ENCODE measurements at places on chromosomes 6 and 20.
A peak's percentile ranks its signal among the peaks of the same experiment; 100 is the strongest.

DNA sequence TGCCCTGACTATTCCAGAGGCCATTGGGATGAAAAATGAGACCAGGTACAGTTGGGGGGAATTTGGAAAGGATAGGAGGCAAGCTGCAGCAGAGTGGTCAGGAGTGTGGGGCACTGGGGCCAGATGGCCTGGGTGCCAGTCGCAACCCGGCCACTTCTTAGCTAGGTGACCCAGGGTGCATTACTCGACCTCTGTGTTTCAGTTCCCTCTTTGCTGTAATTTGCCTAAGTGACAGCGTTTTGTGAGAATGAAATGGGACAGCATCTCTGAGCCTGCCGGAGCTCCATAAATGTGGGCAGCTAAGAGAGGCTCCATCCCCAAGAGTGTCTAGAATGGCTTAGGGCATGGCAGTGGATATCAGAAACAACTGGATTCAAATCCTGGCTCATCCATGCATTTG is 13.9 kb downstream of the LRFN2 start:
- no peak for DNase-seq

GRCh38 chr6:133705731-133706130 is 183.2 kb upstream of the TCF21 start:
- DNase-seq = no peak

DNA sequence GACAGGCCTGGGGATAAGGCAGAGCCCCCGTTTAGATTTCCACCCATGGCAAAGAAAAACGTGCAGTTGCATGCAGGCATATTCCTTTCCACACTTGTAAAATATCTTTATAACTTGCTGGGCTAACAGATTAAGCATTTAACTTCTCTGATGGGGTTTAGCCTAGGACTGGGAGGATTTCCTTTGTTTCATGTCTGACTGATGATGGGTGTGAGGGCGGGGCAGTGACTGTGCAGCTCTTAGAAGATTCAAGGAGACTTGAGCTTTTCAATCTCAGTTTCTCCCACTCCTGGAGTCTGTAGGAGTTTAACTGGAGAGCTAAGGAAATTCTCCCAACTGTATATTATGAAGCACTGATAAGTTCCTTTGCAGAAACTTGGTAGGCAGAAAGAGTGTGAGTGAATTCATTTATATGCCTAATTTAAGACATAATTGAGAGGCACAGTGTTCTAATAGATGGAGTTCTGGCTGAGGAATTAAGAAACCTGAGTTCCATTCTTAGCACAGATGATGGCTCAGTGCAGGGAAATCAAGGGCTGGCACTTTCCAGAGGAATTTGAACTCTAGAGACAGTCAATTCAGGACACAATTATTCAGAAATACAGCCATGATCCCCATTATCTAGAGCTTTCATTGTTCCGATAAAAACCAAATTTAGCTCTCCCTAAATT is 214.6 kb upstream of the CNR1 start:
- DNase-seq = no peak

DNA sequence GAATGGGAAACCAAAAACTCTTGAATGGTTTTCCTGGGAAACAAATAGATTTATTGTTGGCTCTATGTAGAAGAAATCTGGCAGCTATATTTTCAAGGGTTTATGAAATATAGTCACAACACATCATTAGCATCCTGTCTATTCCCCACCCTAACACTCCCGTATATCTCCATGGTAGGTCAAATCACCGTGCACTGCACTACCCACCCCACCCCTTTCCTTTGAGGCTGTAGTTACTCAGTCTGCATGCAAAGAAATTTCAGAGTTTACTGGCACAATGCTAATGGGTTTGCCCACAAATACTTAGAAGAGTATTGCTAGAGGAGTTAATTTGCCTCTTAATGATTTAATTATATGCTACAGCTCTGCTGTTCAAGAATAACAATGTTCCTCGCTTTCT is 329.1 kb upstream of the TSHZ2 start:
- DNase-seq = no peak

DNA sequence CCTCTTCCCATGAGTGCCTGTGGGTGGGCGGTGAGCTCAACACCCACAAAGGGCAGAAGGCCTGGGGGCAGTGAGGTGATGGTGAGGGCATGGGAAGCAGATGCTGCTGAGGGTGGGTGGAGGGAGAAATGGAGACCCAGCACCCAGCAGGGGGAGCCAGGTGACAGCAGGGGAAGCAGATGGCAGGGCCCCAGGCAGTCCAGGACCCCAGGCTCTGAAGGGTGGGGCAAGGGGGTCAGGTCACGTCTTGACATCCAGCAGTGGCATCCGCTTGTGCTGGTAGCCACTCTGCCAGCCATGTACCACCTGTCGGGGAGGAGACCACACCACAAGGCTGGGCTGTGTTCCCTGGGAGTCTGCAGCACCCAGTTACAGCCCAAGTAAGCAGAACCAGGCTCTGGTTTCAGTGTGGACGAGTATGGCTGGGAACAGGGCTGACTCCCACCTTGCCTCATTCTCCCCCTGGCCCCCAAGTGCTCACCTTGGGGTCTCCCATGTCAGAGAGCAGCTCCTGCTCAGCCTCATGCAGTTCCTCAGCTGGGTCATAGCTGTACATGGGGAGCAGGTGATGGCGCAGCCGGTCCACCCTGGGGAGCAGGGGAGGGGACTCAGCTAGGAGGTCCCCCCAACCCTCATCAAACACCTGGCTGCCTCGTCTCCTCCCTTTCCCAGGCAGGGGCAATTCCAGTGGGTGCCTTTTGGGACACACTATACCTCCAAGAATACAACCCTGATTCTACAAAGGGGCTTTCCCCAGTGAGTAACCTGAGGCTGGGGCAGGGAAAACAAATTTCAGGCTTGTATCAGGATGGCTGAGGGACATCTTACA is 2.0 kb downstream of the SMIM29 start:
- DNase-seq = peak; percentile 31

DNA sequence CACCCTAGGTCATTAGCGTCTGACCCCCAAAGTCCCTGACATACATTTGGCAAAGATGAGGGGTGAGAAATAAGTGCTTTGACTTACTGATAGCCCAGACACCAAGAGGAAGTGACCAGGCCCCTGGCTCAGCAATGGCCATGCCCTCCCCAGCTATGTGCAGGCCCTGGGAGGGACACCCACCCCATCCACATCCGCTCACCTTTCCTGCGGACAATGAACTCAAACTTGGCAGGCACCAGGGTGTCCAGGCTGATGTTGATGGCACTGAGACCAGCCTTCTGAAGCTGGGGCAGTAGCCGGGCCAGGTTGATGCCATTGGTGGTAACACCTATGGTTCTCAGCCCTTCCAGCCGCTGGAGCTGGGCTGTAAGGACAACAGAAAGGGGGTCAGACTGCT is 18.4 kb downstream of the MOCS1 start:
- DNase-seq = no peak

- no peak for DNase-seq
Observed at GRCh38 chr6:62740596-62740995, 454.6 kb upstream of the KHDRBS2 start.

DNA sequence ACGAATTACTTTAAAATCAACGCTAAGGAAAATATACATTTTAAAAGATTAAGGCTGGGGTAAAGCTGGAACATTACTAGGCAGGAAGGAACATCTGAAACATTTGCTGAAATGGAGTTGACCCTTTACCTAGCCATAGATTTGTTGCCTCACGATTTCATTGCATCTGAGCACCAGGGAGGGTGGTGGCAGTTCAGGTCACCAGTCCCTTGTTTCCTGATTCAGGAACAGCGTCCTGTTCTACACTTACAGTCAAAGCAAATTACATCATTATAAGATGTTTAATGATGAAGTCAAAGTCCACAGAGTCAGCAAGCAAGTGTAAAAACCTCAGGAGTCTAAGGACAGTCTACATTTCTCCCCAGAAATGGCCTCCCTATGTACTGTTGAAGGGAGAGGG is 9.0 kb upstream of the MICA start:
- no peak for DNase-seq

- no peak for DNase-seq
Observed at GRCh38 chr6:108031968-108032367, 42.6 kb downstream of the OSTM1 start.

DNA sequence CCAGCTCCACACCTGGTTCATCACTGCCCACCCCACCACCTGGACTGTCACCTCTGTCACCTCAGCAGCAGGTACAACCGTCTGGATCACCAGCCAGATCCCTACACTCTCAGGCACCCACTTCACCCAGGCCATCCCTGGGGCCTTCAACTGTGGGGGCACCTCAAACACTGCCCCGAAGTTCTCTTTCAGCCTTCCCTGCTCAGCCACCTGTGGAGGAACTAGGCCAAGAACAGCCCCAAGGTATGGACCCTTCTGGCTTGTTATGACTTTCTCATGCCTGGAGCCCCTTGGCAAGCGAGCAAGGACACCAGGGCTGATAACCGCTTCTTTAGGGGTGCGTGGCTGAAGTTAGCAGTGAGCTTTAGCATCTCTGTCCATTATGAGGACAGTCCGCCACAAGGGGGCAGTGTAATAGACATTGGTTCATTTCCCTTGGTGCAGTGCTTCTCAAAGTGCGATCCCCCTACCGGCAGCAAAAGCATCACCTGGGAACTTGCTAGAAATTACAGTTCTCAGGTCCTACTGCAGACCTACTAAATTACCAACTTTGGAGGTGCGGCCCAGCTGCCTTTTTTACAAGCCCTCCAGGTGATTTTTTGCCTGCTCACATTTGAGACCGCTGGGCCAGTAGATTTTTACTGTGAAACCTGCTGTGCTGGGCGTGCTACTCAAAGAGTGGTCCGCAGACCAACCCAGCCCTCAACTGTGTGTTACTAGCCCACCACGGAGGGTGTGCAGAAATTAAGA is 32.5 kb downstream of the PNPLA1 start:
- peak; percentile 89 for DNase-seq

DNA sequence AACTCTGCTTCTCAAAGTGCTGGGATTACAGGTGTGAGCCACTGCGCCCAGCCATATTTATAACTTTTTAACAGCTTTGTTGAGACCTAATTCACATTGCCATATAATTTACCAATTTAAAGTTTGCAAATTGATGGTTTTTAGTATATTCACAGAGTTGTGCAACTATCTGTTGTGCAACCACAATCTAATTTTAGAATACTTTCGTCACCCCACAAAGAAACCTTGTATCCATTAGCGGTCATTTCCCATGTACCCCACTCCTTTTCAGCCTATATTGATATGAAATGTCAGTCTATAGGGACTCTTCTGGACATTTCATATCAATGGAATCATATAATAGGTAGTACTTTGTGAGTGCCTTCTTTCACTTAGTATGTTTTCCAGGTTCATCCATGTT is 55.8 kb downstream of the FOXO3 start:
- no peak for DNase-seq

DNA sequence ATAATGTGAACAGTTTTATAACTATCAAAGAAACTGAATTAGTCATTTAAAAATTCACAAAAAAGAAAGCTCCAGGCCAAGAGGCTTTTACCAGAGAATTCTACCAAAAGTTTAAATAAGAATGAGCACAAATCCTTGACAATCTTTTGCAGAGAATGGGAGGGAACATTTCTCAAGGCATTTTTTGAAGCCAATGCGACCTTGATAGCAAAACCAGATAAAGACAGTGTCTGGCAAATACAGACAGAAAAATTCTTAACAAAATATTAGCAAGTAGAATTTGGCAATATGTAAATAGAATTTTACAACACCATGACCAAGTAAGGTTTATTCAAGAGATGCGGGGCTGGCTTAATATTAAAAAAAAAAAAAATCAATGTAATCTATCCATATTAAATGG is 41.7 kb downstream of the RNF24 start:
- no peak for DNase-seq

- DNase-seq = no peak
Observed at GRCh38 chr6:54361188-54361587, 52.9 kb downstream of the TINAG start.

GRCh38 chr6:128560966-128561365 is 40.6 kb upstream of the PTPRK start:
- DNase-seq = no peak
